Stimulated activated naive B cell treated with anti-CD40 and anti-IgM and Interleukin-4, amounts not matched to agents 10 μg/mL and 1 μg/mL and 100 μg/mL, for 72 hours (primary cell): ENCODE measurements at places on chromosomes 1 and 21.

DNA sequence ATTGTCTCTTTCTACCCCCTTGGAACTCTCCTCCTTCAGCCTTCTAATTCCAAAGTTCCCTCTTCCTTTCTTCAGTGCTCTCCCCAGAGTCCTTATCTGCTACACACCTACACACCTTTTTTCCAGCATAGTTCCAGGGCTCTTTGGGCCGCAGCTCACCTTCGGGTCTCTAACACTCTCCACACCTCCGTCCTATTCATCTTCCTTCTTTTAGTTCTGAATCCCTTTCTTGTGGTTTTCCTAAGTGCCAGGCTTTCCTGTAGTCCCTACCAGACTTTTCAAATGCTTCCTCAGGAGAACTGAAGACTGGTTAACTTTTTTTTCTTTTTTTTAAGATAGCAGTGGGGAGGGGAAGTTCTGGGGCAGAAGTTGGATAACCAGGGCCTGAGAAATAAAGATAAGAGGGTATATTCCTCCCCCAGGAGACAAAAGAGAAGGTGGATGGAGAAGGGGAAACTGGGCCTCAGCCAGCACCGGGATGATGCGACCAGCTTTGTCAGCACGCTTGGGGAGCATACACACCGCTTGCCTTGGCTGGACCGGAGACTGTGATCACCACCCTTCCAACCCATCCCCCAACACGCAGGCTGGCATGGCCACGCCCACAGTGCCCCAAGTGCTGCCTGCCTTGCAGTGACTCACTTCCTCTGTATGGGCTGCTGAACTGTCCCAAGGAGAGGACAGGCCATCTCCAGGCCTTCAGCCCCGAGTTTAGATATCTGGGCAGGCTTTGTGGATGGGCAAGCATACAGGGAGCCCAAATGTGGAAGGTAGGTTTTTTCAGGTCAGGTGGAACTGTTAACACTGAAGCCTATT lies 2.5 kb upstream of the CERS2 start:
- peak; percentile 73 for DNase-seq

GRCh38 chr1:24714859-24715520 lies 30.3 kb upstream of the CLIC4 start:
- DNase-seq: no peak

DNA sequence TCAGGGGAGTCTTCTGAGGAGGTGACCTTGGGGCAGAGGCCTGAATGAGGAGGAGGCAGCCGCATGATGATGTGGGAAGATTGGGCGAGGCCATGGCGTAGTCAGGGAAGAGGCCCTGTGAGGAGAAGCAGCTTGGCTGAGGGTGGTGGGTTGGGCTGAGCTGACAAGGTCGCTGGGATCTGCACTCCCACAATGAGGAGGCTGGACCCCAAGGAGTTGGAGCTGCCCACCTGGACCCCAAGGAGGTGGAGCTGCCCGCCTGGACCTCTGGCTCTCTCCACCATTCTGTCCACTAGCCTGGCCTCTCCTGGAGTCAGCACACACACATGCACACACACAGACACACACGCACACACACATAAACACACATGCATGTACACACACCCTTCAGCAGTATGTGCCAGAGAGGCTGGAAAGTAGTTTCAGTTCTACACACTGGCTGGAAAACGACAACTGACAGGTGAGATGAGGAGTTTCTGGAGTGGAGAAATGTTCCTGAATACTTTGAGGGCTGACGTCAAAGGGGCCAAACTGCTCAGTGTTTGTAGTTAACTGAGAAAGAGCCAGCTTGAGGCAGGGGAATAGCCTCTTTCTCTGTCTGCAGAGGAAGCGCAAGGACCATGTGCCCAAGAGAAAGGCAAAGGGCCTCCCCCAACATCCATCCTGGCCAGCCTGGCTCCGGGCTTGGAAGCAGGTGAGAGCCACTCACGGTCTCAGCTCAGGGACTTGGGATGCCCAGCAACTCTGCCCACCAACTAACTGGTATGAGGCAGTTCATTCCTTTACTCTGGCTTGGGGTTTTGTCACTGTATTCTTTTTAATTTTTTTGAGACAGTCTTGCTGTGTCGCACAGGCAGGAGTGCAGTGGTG lies 7.1 kb downstream of the SMPDL3B start:
- no peak for DNase-seq

DNA sequence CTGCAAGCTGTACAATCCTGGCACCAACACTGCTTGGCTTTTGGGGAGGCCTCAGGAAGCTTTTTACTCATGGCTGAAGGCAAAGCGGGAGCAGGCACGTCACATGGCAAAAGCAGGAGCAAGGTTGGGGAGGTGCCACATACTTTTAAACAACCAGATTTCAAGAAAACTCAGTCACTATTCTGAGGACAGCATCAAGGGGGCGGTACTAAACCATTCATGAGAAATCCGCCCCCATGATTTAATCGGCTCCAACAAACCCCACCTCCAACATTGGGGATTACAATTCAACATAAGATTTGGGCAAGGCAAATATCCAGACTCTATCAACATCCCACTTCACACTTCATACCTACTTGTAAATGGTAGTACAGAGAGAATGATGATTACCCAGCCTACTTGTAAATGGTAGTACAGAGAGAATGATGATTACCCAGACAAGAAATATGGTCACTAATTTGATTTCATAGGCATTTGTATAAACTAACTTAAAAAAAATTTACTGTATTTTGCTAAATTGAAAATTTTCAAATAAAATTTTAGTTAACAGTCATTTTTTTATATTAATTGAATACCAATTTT lies 24.9 kb downstream of the ATP5PF start:
- DNase-seq: no peak

- peak; percentile 14 for DNase-seq
Observed at GRCh38 chr1:199279872-199280645, 641.2 kb downstream of the PTPRC start.

- DNase-seq: no peak
Observed at GRCh38 chr1:25649505-25650288, 33.1 kb downstream of the MAN1C1 start.

GRCh38 chr1:10497109-10497508 lies 22.4 kb downstream of the PEX14 start:
- no peak for DNase-seq

GRCh38 chr1:59354709-59355337 lies 57.9 kb downstream of the FGGY start:
- DNase-seq: peak; percentile 60

DNA sequence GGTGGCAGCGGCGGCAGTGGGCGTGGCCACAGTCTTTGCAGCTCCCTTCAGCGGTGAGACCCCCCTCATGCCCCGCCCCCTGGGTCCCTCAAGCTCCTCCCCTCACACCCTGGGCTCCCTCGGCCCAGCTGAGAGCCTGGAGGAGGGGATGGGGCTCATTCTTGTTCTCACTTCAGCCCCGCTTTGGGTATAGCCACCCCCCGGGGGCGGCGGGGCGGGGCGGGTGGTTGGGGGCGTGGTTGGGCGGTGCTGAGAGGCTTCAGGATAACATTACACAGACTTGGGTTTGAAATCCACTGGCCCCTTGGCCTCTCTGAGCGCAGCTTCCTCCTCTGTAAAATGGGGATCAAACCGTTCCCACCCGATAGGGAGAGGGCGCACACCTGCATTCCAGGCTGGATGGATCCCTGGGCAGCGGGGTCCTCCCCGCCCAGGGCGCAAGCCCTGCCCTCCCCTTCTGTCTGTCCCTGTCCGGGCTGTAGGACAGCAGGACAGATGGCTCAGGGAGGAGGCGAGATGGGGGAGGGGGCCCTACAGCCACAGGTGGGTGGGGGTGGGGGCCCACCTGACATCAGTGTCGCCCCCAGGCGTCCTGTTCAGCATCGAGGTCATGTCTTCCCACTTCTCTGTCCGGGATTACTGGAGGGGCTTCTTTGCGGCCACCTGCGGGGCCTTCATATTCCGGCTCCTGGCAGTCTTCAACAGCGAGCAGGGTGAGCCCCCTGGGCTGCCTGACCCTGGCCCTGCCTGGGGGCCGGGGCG lies 5.1 kb downstream of the CLCNKA start:
- DNase-seq: no peak

GRCh38 chr21:20662514-20662913 lies 335.7 kb upstream of the NCAM2 start:
- no peak for DNase-seq
